ENCODE measurements at places on chromosomes 11 and 22.

GRCh38 chr11:45929486-45930030 lies 7.1 kb downstream of the LARGE2 start:
- DNase-seq = no peak

DNA sequence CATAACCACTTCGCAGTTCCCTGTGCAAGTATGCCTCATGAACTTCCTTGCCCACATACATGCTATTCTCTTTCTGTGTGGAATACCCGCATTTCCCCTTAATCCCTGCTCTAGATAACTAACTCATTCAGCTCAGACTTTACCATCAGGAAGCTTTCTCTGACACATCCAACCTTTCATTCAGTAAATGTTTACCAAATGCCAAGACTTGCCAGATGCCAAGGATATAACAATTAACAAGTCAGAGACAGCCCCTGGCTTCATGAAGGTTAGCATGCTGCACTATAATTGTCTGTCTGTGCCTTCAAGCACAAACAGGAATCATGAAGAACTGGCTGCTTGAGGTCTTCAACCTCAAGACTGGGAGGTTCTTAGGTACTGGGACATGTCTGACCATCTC lies 71.2 kb upstream of the GDPD4 start:
- no peak for DNase-seq

DNA sequence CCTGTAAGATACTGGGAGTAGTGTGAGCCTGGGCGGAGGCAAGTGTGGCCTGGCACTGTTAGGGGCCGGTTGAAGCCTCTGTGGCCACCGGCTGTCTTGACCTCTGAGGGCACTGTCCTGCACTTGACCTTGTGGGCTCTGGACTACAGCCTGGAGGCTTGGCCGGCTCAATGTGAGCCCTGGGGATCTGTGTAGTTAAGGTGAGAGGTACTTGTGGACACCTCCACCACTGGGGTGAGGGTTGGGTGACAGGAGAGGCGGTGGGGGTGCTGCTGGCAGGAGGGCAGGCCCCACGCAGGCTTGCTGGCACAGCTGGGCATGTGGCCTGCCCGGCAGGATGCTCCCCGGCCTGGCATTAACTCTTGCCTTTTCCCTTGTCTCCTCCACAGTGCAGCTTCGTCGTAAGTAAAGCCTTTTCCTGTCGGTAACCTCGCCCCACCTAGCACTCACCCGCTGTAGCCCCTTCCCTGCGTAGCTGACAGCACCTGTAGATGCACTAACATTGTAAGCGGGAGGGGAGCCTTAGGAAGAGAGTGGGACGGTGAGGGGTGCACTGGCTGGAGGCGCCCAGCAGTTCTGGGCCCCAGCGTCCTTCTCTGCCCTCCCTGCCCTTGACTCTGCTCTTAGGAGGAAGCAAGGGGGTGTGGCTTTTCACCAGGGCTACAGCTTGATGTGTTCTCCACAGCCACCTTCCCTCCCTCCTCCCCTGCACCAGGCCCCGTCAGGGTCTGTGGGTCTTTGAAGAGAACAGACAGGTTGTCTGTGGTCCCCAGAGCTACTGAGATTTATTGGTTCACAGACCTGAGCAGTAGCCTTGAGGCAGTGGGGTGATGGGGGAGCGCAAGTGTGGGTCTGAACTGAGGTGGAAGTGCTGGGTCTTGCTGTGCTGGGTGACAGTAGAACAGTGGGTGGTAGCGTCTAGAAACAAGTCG lies 17.6 kb downstream of the INCENP start:
- no peak for DNase-seq

- no peak for DNase-seq
Measured at GRCh38 chr11:44755556-44756523, 29.1 kb downstream of the TSPAN18 start.

- no peak for DNase-seq
Measured at GRCh38 chr11:5940748-5941147, 1.3 kb upstream of the OR56A3 start.

DNA sequence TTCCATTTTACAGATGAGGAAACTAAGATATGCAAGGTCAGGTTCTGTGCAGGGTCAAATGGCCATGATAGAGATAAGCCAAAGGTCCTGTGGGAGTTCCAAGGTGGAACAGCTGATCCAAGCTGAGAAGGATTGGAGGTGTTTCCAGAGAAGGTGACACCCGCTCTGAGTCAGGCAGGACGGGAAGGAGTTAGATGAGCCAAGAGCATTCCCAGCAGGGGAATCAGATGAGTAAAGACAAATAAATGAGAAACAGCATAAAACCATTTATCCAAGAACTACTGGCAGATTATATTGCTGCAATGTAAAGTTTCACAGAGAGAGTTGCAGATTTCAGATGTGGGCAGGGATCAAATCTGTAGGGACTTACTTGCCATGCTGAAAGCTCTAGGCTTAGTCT lies 18.9 kb upstream of the HEPHL1 start:
- no peak for DNase-seq

GRCh38 chr11:1196516-1197391 lies 26.1 kb upstream of the MUC5B start:
- DNase-seq = no peak

GRCh38 chr11:17924713-17925112 lies 88.1 kb downstream of the SERGEF start:
- no peak for DNase-seq

DNA sequence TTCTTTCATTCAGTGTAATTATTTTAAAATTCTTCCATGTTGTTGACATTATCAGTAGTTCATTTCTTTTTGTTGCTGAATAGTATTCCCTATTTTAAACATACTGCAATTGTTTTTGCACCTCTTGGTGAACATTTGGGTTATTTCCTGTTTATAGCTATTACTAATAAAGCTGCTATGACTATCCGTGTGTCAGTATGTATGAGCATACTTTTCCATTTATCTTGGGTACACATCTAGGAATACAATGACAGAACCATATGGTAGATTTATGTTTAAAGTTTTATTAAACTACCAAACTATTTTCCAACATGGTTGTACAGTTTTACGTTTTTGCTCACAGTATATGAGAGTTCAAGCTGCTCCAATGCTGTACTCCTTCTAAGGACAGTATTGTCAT lies 22.0 kb upstream of the FIBIN start:
- no peak for DNase-seq

DNA sequence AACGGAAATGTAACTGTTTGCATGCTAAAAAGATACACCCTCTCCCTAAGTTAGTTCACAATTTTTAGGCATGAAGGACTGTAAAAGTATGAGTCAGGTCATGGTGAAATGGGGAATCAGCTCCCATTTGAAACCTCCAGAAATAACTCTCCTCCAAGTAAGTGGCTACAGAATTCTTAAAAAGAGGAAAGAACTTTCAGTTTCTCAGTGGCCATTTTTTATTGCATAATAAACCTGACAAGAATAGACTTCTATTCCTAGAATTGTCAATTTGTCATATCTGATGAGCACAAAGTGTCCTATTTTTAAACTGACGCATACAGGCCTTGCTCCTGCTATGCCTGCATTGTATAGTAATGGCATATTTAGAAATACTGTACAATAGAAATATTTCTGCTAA lies 612.2 kb downstream of the CNTN5 start:
- DNase-seq = no peak

- DNase-seq = no peak
Measured at GRCh38 chr11:124310721-124311120, 3.0 kb downstream of the OR8D1 start.

DNA sequence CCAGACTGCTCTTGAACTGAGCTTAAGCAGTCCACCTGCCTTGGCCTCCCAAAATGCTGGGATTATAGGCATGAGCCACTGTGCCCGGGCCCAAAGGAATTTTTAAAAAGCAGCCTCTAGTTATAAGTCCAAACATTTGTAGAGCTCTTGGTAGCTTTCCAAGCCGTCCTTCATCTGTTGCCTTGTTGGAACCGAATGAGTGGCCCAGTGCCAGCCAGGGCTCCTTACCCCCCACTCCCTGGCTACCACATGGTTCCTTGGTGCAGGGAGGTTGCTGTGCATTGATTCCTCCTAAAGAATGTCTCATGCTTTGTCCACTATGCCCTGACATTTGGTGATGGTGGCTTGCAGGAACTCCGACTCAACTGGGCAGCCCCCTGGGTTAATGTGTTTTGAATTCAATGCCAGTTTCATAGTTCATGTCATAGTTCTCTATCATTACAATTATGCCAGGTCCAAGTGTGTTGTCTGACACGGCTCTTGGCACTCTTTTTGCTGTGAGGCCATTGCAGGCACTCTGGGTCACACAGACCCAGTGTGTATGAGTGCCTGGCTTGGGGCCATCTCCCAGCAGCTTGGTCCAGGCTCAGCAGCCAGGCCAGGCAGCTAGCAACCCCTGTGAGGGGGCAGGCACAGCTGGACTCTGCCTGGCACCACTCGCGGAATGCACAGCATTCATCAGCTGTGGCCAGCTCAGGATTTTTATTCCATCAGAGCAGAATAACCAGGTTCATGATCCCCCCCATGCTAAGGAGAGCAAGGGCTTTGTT lies 13.3 kb upstream of the MICALL1 start:
- DNase-seq = no peak

- no peak for DNase-seq
Measured at GRCh38 chr22:22896601-22897000, 9.0 kb downstream of the IGLL5 start.

DNA sequence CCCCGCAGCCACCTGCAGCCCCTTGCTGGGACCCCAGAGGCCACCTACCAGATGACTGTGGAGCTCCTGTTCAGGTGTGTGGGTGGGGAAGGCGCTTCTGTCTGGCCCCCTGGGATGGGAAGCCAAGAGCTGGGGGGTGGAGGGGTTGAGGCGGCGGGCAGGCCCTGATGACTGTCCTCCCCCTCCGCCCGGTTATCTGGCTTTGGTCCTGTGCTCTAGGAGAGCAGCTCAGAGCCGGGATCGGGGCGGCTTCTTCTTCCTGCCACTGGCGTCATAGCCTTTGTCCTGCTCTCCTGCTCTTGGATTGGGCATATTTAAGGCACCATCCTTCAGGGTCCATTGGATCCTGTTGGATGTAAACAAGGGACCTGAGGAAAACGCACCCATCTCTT lies 38.4 kb downstream of the TPCN2 start:
- no peak for DNase-seq

GRCh38 chr11:107702723-107703122 lies 9.1 kb downstream of the SLN start:
- DNase-seq = no peak

- DNase-seq = no peak
Measured at GRCh38 chr11:133621611-133622010, 89.3 kb upstream of the OPCML start.
